Anterior cingulate cortex (tissue), 58 donors: ENCODE measurements at places on chromosomes 6 and 20.

DNA sequence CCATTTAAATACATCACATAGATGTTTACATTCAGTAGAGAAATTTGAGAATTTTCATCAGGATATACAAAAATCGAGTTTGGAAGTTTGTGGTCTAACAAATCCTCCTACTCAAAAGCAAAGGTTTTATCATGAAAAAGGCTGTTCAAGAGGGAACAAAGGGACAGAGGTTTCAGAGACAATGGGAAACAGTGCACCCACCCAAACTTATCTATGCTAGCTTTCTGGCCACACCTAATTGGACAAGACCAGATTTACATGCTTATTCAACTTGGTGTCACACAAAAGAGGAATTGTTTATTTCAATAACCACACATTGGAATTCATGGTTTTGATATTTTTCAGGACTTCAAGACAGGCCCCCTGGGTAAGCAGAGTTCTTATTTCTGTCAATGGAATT is 28.4 kb upstream of the RSPO3 start:
- DNase-seq = no peak

GRCh38 chr20:33675136-33675959 is 1.1 kb upstream of the NECAB3 start:
- no peak for DNase-seq

DNA sequence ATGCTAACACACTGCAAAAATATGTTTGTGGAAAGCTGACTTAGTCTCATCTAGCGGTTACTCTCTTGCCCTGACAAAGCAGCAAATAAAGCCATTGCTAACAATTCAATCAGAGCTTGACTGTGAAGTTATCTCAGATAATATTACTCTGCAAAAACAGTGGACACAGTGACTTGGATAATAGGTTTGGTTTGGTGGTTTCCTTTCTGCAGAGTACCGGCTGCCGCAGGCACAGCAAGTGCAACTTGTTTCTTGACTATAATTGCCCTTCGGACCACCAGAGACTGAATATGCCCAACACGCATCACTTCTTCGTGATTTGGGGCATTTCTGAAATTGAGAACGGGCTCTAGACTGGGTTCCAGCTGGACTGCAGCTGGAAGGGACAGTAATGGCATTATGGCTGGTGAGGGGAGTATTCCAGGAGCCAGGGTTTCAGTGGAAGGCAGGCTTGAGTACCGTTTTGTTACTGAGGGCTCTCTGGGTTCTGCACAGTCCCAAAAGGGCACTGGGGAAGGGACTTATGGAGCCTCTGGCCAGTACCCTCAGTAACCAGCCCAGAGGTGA is 40.0 kb downstream of the DSTN start:
- DNase-seq = no peak

DNA sequence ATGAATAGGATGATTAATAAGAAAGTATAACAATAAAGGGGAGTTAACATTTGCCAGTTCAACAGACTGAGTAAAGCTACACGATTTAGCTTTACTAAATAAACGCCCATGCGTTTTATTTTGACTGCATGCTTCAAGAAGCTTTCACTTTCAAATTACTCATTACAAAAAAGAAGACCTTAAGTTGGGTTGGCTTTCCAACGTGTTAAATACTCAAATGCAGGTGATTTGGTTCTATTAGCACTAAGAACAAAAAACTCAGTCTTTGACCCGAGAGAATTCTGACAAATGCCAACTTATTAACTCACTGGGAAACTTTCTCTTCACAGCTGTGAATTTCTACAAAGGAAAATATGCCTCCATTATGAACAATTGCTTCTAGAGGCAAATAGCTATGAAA is 24.8 kb downstream of the RNF146 start:
- no peak for DNase-seq

DNA sequence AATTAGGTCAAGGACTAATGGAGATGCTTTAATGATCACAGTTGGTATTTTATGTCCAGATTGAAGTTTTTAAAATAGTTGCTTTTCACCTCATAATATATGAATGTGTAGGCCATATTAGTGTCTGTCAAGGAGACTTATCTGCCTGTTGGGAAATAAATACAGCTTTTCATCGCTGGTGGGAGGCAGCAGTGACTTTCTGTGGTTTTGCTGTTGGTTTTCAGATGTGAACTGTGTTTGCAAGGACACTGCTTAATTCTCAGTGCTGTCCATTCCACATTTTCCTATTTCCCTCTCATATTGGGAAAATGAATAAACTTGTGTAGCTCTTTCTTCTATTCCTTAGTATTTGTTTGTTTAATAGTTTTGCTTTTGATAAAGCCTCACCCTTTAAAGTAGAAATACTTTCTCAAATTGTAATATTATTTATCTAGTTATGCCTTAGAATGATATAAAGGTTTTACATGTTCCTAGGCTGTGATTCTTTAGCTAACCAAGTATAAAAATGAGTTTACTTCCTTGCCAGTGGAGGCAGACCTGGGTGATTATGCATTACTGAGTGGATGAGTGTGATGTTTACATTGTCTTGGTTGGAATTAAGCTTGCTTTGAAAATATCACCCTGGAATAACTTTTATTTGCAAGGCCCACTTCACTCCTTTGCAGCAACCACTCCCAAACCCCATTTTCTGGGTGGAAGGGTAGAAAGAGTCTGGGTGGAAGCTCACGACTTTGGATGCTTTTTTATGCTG is 3.3 kb downstream of the PLCB4 start:
- no peak for DNase-seq

GRCh38 chr6:52557389-52558265 is 19.2 kb downstream of the TRAM2 start:
- DNase-seq = no peak

GRCh38 chr20:1331101-1331500 is 2.2 kb upstream of the SDCBP2 start:
- no peak for DNase-seq

GRCh38 chr6:69391106-69391505 is 405.7 kb downstream of the LMBRD1 start:
- DNase-seq = no peak

DNA sequence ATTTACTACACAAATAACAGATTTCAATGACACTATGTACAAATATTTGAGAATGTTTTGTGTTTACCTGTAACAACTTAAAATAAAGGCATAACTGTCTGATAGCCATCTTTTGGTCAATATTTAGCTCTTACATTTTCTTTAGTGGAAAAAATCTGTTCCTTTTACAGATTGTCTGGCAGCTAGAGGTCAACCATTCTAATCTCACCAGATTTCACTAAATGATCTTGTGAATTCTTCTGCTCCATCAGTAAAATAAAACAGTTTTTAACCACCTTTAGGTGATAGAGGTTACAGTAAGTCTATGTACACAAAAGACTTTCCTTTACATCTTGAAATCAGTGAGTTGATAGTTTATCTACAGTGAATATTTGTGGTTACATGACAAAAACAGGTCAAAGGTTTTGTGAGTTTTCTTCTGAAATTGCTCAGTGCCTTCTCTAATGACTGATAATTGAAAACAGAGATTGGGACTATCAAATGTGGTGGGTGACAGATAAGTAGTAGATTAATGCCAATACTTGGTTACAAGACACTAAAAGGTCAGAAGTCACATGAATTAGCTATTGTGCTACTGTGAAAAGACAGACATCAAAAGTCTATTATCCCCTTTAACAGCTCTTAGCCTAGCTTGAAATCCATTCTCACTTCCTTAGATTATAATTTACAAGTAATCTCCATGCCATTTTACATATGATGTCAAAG is 47.4 kb downstream of the BMP5 start:
- no peak for DNase-seq

DNA sequence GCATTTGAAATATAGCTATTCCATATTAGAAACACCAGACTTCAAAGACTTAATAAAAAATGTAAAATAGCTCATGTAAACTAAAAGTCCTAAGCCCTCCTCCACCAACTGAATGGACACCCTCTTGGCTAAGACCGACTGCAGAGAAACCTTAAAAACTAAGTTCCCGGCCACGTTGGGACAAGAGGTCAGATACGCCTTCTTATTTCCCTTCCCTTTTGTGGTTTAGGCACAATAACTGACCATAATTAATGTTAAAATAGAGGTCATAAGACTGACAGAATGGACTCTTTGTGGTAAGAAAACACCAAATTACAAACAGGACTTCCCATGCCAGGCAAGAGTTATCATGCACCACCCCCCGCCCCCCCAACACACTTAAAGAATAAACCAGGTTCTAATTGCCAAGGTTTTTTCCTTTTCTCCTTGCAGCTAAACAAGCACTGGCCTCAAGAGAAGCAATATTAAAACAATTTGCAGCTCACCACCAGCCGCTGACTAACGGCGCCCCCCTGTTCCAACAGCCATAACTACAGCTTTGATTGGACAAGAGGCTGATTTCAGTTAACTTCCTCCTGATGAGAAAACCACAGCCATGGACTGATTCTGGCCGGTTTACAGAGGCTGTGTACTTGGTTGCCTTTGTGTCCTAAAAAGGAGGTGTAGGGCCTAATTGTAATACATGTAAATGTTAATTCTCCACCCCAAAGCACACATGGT is 10.7 kb upstream of the LAMP5 start:
- DNase-seq = no peak

GRCh38 chr6:41092421-41093140 is 19.8 kb downstream of the NFYA start:
- DNase-seq = no peak

GRCh38 chr6:166173281-166173951 is 5.8 kb upstream of the TBXT start:
- DNase-seq = no peak

DNA sequence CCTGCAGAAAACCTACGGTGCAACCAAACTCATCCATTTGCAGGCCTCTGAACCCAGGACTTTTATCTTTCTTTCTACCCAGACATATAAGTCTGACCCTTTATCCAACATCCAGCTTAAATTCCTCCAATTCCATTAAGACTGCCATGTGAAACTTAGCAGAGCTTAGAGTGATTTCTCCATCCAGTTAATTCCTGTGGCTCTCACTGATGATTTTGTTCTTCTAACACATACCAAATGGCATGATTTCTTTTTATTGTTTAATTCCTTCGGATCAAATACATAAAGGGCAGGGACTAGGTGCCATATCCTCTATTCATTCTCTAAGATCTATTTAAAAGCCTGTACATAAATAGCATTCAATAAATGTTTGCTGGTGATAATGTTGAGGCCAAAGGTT is 92.9 kb downstream of the TASP1 start:
- no peak for DNase-seq

DNA sequence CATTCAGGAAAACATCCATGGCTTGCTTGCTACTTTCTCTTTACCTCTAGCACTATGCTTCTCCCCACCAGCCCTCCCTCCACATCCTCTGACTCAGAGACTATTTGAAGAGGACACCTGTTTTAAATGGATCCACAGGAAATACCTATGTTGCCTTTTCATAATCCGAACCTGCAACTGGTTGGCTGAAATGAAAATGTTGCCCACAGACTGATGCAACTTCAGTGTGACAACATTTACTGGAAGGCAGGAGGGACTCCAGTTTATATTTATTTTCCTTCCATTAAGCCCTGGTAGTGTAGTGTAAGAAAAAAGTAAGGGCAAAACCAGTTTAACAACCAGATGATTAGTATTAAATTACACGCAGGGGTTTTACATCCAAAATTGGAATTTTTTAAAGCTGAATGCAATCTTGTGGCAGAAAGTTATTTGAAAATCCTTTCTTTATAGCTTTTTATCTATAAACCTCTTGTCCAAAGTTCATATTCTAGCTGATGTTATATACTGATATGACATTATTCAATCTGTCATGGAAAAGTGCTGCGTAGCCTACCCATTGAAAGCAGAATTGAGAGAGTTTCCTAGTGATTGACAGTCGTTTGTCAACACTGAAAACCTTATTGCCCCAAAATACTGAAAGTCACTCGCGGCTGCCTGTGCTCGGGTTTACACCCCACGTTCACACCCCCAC is 881 bp upstream of the AIG1 start:
- no peak for DNase-seq

DNA sequence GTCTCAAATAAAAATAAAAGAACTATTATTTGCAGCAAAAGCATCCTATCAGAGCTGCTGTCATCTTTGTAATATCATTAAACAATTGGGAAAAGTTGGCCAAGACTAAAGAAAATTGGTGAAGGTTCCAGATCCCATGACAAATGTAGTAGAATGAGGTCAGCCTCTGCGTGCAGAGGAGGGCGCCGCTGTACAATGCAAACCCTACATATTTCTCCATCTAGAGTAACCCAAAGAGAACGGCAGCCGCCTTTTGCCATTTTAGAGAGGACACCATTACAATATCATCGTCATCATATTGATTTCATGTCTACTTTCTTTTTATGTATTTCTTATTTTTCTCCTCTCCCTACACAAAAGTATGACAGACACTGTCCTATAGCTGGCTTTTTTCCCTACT is 59.5 kb downstream of the ZMYND8 start:
- DNase-seq = no peak

DNA sequence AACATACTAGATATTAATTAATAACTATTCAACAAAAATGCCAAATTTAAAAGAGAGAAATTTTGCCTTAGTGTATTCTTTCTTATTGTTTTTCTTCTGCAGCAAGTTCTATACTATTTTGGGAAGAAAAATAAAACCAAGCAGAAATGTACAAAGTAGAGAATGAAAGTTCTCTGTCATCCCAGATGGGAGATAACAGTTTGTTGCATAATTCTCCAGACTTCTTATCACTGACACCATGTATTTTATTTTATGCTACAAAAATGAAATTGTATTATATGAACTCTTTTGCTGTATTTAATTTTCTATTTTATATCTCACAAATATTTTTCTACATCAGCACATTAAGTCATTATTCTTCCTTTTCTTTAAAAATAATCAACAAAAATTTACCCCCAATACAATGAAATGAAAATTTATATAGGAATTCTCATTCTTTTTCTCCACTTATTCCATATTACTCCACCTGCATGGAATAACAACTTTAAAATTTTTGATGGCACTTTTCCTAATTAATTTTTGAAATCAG is 18.2 kb downstream of the TMEM244 start:
- DNase-seq = no peak

DNA sequence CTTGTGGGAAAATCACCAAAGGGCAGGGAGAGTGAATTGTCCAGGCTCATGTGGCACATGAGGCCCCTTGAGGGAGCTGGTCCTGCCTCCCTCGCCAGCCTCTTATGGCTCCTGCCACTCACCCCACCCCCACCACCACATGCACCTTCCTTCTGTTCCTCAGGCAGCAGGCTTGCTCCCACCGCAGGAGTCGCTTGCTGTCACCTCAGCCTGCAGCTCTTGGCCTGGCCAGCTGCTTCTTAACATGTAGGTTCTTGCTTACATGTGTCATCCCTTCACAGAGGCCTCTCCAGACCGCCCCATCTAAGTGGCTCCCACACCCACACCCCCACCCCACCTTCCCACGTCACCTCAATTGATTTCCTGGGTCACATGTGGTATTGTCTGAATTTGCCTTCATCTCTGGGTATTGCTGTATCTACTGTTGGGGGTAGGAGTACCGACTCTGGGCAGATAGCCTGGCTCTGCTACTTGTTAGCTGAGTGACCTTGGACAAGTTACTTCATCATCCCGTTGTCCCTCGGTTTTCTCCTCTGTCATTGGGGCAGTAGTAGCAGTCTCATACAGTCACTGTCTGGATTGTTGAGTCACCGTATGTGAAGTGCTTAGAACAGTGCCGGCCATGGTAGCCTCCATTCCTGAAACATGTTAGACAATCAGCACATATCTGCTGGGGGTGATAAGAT is 41.7 kb downstream of the SLC9A8 start:
- DNase-seq = no peak
